ENCODE measurements at places on chromosomes 7 and 10.

GRCh38 chr10:127313996-127314700 lies 117.8 kb upstream of the INSYN2A start:
- DNase-seq = no peak

- DNase-seq = no peak
Measured at GRCh38 chr7:31096877-31097258, 44.8 kb downstream of the ADCYAP1R1 start.

DNA sequence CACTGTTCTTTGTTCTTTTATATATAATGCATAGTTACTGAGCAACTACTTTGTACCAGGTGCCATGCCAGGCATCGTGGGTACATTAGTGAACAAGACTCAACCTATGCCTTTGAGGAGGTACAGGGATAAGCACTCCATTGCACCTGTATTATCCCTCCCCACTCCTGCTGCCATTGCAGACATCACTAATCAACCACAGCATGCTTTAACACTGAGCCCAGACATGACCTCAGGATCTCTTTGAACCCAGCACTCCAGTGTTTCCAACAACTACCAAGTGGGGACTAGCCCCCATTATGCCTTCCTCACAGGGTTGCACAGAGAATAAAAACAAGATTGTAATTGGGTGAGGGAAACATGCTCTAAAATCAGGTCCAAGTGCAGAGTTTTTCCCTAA lies 60.5 kb upstream of the COL13A1 start:
- no peak for DNase-seq

- DNase-seq = no peak
Measured at GRCh38 chr7:99639267-99639666, 22.5 kb downstream of the ZSCAN25 start.

GRCh38 chr10:53786236-53786900 lies 1013.8 kb upstream of the MBL2 start:
- no peak for DNase-seq

DNA sequence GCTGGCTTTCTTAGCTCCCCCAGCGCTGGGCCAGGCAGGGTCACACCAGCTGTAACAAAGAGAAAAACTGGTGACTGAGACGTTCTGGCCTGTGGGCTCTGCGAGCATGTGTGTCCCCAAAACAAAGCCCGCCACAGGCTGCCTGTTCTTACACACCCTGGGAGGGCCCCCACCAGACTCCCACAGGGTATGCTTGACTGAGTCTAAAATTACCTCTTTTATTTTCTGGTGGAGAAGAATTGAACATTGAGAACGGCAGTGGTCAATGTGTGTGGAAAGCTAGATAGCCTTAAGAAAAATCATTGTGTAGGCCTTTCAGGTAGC lies 808 bp downstream of the C10orf71 start:
- DNase-seq = no peak

GRCh38 chr10:113961182-113962031 lies 82.3 kb upstream of the ADRB1 start:
- DNase-seq = peak; percentile 94

- no peak for DNase-seq
Measured at GRCh38 chr7:27097686-27098577, 2.1 kb upstream of the HOXA1 start.

DNA sequence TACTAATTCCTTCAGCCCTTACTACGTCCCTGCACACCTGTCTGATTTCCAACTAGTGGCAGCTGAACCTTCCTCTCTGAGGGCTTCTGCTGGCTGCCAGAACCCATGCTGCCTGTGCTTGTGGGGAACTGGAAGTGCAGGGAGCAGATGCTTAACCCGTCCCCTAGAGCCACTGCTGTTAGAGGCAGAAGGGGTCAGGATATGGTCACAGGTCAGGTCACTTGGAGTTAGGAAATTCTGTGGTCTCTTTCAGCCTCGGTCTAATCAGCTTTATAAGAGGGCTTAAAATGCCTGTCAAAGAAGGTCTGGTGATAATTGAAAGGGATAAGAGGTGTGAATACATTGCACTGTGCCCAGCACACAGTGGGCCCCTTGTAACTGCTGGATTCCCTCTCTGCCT lies 82.0 kb downstream of the PLPP4 start:
- DNase-seq = no peak

DNA sequence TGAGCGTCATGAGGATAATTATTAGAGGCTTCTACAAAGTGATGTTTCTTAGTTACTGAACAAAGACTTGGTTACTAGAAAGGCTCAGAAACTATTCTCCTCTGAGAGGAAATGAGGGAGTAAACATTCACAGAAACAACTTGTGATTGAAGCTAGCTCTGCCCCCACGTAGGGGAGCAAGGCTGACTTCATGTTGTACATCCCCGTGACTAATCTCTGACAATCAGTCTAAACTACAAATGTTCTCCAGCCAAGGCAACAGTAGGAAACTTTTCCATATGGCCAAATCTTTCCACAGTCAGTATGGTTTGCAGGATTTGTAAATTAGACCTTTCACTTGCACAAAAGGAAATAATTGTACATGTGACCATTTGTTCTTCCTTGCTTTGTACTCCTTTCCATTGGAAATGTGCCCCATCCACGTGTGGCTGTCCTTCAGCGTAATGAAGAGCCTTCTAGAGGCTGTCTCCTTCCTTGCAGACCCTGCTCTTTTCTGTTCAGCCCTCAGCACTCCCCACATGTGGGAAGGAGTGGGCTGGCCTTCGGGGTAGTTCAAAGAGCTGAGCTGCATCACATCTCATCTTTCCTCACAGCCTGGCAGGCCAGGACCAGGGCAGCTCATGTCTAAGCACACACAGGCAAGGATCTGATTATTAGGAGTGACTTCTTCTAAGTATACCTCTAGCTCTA lies 93.5 kb downstream of the PCGF5 start:
- DNase-seq = no peak

GRCh38 chr10:12906051-12906541 lies 95.4 kb downstream of the CCDC3 start:
- DNase-seq = no peak

DNA sequence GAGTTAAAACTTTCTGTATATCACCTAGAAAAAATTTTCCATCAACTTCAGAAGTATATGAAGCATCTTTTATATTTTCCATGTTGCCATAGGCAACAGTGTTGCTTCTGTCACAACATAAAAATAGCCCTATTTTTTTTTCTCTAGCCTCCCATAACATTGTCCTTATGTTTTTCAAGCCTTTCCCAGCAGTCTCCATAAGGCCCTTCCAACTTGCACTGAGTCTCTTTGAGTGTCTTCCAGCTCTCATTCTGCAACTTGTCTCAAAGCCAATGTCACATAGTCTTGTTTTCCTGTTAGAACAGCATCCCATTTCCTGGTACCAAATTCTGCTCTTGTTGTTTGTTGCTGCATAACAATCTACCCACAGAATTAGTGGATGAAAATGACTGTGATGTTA lies 1055.5 kb upstream of the GHITM start:
- no peak for DNase-seq

DNA sequence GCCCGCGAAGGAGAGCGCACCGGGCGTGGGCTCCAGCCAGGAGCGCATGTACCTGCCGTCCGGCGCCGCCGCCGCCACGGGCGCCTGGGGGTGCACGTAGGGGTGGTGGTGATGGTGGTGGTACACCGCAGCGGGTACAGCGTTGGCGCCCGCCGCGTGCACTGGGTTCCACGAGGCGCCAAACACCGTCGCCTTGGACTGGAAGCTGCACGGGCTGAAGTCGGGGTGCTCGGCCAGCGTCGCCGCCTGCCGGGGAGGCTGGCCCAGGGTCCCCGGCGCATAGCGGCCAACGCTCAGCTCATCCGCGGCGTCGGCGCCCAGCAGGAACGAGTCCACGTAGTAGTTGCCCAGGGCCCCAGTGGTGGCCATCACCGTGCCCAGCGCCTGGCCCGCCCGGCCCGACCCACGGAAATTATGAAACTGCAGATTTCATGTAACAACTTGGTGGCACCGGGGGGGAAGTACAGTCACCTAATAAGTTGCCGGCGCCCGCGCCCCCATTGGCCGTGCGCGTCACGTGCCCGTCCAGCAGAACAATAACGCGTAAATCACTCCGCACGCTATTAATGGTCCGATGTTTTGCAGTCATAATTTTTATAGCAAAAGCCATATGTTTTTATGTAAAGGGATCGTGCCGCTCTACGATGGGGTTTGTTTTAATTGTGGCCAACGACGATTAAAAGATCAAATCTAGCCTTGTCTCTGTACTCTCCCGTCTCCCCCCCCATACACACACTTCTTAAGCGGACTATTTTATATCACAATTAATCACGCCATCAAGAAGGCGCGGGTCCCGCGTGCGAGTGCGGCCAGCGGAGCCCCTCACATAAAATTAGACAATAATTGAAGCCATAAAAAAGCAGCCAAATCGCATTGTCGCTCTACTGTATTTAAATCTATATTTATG lies at the start of gene HOXA9:
Gene HOXA9, minus strand, starts transcription at position 449 of the 907 bp plus-strand sequence. Its CDS starts 80 bp downstream, at position 369.
- DNase-seq = no peak

GRCh38 chr10:53645951-53646350 lies 873.4 kb upstream of the MBL2 start:
- DNase-seq = no peak

- DNase-seq = no peak
Measured at GRCh38 chr7:21346297-21346696, 81.6 kb upstream of the SP4 start.

DNA sequence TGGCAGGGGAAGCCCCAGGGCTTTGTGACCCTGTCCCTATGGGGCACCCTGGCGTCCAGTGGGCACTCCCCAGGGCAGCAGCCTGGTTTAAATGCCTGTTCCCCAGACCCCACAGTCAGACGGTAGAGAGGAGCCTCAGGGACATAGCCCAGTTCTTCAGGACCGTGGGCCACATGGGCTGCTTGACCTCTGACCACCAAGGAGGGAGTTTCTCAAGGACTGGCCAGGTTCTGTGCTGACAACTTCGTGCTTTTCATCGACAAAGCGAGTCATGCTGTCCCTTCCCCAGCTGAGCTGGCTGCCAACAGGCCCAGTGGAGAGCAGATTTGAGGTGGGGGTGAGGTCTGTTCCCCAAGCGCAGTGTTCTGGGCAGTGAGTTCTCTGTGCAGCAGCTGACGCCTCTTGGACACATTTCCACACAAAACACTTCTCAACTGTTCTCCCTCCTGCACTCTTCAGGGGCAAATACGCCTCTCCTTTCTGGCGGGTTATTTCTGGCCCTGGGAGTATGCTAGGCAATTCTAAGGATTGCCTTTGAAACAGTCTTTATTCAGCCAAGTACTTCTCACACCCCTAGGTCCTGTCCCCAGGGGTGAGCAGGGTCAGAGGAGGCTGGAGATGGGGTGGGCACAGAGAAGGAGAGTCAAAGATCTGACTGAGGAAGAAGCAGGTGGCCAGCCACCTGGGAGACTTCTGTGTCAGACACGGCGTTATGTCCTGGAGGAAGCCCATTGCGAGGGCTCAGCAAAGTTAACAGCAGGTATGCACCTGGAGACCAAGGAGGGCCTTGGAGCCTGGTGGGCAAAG lies 57.3 kb upstream of the CAMK2B start:
- DNase-seq = no peak

DNA sequence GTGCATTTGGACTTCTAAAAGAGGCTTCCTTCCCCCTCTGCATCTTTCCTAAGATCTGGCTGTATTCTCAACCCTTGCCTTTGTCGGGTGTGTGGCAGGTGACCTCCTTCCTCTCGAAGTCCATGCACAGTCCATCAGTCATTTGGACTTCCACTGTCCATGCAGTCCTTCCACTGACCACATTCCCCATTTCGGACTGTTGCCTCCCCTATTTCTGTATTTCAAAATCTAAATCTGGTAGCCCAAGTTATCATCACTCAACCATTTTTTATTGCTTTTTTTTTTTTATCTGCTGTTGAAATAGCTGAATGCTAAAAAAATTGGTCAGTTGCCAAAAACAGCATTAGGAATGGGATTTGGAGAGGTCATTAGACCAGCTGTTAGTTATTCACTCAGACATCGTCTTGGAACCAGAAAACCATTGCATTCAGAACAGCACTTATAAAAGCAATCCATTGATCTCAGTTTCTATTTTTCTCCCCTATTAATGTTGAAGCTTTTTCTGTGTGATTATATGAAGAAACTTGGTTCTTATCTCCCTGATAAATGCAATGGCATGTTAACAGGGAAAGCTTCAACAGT lies 575.6 kb downstream of the KIF20B start:
- DNase-seq = no peak

GRCh38 chr10:71957546-71958275 lies 6.5 kb upstream of the CHST3 start:
- no peak for DNase-seq

DNA sequence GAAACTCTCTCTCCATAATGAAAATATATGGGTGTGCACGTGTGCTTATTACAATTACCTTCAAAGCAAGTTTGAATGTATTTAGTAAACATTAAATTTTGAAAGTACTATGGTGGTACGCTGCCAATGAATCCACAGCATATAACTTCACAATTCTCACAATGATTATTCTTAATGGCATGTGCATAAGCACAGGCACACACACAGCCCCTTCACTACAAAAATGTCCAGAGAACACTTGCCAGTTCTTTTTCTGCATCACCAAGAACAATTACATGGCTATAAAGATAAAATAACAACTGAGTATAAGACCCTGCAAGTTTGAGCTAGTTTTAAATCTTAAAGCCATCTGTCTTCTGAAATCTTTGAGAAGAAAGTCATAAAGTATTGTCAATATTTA lies 22.2 kb downstream of the SGCE start:
- DNase-seq = no peak

- no peak for DNase-seq
Measured at GRCh38 chr10:73591935-73592699, 975 bp upstream of the USP54 start.
